ENCODE measurements at places on chromosomes 2 and 18.

- DNase-seq = no peak
Observed at GRCh38 chr2:43011158-43011491, 215.3 kb downstream of the ZFP36L2 start.

GRCh38 chr18:22346953-22347605, 70.6 kb downstream of the CTAGE1 start:
- DNase-seq = peak; percentile 45

- DNase-seq = peak; percentile 66
Observed at GRCh38 chr18:8982416-8983183, 119.9 kb upstream of the NDUFV2 start.

DNA sequence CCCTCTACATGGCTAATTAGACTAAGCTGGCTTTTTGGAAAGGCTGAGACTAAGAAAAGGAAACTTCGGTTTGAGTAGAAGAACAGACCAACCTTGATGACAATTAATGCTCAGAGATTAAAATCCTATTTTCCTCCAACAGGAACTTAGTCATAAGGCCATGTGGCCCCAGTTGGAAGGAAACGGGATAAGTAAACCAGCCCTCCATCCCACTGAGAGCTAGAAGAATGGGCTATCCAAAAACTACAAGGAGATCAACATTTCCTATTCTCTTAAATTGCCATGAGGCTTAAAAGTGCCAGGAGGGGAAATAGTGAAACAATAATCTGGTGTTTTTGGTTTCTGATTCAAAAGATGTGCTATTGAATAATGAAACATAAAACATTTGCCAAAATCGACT, 216.6 kb downstream of the PAX3 start:
- DNase-seq = no peak

DNA sequence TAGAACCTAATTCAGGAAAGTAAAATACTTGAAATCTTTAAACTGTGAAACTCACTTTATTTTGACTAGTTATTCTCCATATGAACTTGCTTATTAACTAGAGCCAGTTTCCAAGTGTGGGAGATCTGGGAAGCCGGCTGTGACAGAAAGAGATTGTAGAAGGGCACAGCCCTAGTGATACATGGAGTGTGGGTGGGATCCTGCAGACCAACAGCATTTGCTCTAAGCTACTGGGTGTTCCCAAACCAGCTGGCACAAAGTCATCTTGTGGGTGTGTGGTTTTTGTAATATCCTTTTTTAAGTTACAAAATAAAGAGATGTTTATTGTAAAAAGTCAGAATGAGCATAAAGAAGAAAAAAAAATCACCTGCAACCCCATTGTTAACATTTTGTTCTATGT, 3.4 kb downstream of the DUSP19 start:
- DNase-seq = peak; percentile 86
